ENCODE measurements at places on chromosomes 2 and 18.

- DNase-seq: no peak
Measured at GRCh38 chr2:215577356-215577755, 141.5 kb upstream of the FN1 start.

DNA sequence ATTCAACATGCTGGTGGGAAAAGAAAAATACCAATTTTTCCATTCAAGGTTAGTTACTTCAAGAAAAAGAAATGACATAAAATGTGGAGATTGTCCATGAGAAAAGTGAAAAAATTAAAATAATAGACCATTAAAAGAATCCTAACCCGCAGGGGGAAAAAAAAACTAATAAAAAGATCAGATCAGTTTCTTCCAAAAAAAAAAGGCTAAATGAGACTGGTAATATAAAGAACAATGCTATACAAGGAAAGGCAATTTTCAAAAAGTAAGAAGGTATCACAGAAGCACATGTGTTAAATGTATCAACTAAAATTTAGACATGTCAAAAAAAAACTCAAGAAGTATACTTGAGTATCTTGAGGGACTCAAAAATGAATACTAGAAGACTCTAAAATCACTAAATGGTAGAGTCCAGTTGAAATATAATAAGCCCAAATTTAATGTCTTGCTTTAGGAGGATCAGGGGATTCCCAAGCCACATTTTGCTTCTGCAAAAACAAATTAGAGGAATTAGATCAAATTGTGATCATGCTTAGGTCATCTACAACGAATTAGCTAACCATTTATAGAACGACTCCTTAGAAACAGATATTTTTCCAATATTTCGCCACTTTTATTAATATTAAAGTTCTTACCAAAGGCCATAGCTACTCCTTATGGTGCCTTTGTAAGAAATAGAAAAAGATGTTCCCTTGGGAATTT, 35.8 kb upstream of the GLS start:
- no peak for DNase-seq

GRCh38 chr18:3060667-3061580, 48.0 kb upstream of the LPIN2 start:
- peak; percentile 65 for DNase-seq

- DNase-seq: no peak
Measured at GRCh38 chr2:175837046-175837445, 165.0 kb downstream of the LNPK start.

GRCh38 chr18:629269-630150, 27.9 kb upstream of the TYMS start:
- DNase-seq: no peak

GRCh38 chr2:43044093-43044681, 182.2 kb downstream of the ZFP36L2 start:
- no peak for DNase-seq

Data from DND-41 (cell line).